ENCODE measurements at places on chromosomes 5 and 9.

GRCh38 chr5:129852747-129853352 lies 51.4 kb upstream of the CHSY3 start:
- H3K27me3 ChIP-seq = peaks cover 7% of the 10 kb centered on the region
- DNase-seq = peak; percentile 72
- peaks cover 4% of the 10 kb centered on the region for H3K4me1 ChIP-seq
- H3K36me3 ChIP-seq = no peaks in the 10 kb centered on the region

DNA sequence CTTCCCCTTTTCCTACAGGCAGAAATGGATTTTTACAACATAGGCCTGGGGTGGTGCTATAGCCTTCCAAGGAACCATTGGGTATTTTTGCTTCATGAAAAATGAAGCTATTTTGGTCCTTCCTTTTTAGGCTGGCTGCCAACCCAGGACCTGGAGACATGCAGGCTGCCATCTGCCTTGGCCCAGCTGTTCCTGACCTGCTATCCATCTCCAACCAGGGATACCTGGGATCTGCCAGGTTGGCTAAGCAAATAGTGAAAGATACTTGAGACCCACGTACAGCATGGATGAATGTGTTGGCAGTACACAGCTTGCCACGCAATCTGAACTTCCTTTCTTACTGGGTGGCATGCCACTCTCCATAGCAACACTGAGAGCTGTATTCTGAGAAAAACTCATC lies 31.1 kb downstream of the MRPS27 start:
- no peak overlapping the region for H3K4me3 ChIP-seq
- H3K36me3 ChIP-seq = peaks cover 15% of the 10 kb centered on the region
- H3K4me1 ChIP-seq = peaks cover 18% of the 10 kb centered on the region
- H3K27ac ChIP-seq = no peak overlapping the region
- H3K27me3 ChIP-seq = no peaks in the 10 kb centered on the region

- no peak overlapping the region for H3K4me3 ChIP-seq
- no peaks in the 10 kb centered on the region for H3K4me1 ChIP-seq
- no peak overlapping the region for H3K27ac ChIP-seq
- DNase-seq = no peak
- H3K36me3 ChIP-seq = no peaks in the 10 kb centered on the region
Measured at GRCh38 chr9:79774356-79774755, 202.6 kb downstream of the TLE4 start.

- peaks cover 48% of the 10 kb centered on the region for H3K4me1 ChIP-seq
- no peak for DNase-seq
- H3K27ac ChIP-seq = peak overlapping the region; percentile 57
- no peaks in the 10 kb centered on the region for H3K36me3 ChIP-seq
- no peaks in the 10 kb centered on the region for H3K27me3 ChIP-seq
- no peak overlapping the region for H3K4me3 ChIP-seq
Measured at GRCh38 chr5:67032921-67033664, 163.5 kb downstream of the CD180 start.

DNA sequence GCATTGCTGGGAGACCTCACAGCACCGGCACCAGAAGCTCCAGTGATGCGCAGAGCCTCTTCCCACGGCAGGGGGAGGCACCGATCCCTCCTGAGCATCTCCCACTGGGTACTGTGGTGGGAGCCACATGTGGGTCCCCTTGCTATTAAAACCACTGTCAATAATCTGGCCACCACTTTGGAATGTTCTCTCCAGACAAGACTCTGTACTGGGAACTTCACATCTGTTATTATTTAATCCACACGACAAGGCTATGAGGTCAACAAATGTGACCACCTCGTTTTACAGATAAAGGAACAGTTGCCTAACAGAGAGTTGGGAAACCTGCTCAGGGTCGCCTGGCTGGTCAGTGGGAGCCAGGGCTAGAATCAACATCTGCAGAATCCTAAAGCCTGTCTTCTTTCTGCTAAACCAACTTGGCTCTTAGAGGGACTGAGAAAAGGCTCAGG lies 72.7 kb downstream of the EPB41L4B start:
- DNase-seq = no peak
- H3K4me1 ChIP-seq = peaks cover 1% of the 10 kb centered on the region
- peaks cover 4% of the 10 kb centered on the region for H3K36me3 ChIP-seq
- H3K4me3 ChIP-seq = no peak overlapping the region
- H3K27ac ChIP-seq = no peak overlapping the region
- no peaks in the 10 kb centered on the region for H3K27me3 ChIP-seq

- no peak overlapping the region for H3K4me3 ChIP-seq
- no peaks in the 10 kb centered on the region for H3K27me3 ChIP-seq
- H3K27ac ChIP-seq = no peak overlapping the region
- H3K36me3 ChIP-seq = peaks cover 5% of the 10 kb centered on the region
- no peak for DNase-seq
Measured at GRCh38 chr9:5440426-5440825, 2.7 kb upstream of the PLGRKT start.

DNA sequence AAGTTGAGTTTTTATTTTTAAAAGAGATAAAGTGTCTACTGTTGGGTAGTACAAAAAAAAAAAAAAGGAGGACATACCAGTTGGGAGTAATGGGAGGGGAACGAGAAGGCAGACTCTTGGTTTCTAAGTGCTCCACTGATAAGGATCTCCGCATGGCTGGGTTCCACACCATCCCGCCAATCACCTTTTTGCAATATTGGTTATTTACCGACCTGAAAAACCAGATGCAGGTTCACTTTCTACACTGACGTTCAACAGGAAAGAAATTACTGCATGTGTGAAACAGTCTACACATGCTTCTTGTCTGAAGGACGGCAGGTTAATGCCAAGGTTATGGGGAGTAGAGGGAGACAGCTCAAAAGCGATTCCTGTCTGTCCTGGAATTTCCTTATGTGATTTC lies 75.5 kb downstream of the PTPN3 start:
- peak overlapping the region; percentile 68 for H3K27ac ChIP-seq
- DNase-seq = no peak
- H3K36me3 ChIP-seq = peaks cover 3% of the 10 kb centered on the region
- no peak overlapping the region for H3K4me3 ChIP-seq

GRCh38 chr9:95927271-95928004 lies 51.9 kb downstream of the ERCC6L2 start:
- H3K27me3 ChIP-seq = no peaks in the 10 kb centered on the region
- H3K4me3 ChIP-seq = no peak overlapping the region
- peak overlapping the region; percentile 11 for H3K27ac ChIP-seq

DNA sequence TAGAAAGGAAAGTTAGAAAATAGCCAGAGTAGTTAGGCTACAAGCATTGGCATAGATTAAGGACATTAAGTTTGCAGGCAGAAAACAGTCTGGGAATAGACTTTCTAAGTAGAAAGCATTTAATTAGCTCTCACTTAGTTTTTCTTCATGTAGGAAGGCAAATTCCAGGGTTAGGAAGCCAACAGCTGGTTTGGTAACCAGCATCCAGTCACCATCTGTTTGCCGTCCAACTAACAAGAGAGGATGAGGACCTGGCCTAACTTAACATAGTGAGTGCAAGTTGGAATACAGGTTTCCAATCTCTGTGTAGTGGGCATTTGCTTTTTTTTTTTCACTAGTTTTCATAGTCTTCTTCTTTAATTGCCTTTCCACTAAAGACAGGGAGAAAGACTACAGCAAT lies 121.7 kb upstream of the NR3C1 start:
- H3K36me3 ChIP-seq = no peaks in the 10 kb centered on the region
- H3K4me3 ChIP-seq = no peak overlapping the region
- no peaks in the 10 kb centered on the region for H3K27me3 ChIP-seq
- peaks cover 4% of the 10 kb centered on the region for H3K4me1 ChIP-seq

DNA sequence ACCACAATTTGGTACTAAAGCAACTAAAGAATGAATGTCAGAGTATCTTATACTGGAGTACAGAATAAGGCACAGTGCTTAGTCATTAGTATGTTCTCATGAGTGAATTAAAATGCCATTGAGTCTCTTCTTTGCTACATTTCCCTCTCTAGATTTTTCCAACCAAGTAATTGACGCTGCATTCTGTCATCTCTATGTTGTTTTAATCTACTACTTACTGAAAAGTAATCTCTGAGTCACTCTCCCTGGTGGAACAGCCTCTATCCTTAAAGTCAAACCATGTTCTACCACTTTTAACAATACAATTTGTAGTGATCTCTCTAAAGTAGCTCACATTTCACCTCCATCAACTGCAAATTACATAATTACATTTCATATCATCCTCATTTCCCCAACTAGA lies 495.1 kb downstream of the CDH18 start:
- no peaks in the 10 kb centered on the region for H3K36me3 ChIP-seq
- H3K4me3 ChIP-seq = no peak overlapping the region
- no peak overlapping the region for H3K27ac ChIP-seq
- no peaks in the 10 kb centered on the region for H3K4me1 ChIP-seq

GRCh38 chr5:1129711-1130055 lies 17.8 kb upstream of the SLC12A7 start:
- peaks cover 31% of the 10 kb centered on the region for H3K27me3 ChIP-seq
- peaks cover 25% of the 10 kb centered on the region for H3K4me1 ChIP-seq
- H3K36me3 ChIP-seq = no peaks in the 10 kb centered on the region
- H3K4me3 ChIP-seq = no peak overlapping the region
- no peak for DNase-seq

DNA sequence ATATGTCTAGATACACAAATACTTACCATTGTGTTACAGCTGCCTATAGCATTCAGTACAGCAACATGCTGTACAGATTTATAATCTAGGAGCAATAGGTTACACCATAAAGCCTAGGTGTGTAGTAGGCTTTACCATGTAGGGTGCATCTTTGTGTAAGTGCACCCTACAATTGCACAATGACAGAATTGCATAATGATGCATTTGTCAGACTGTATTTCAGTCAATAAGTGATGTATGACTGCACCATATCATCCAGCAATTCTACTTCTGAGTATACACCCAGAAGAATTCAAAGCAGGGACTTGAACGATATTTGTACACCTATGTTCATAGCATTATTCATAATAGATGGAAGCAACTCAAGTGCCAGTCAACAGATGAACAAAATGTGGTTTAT lies 100.4 kb upstream of the SLC44A1 start:
- no peak overlapping the region for H3K27ac ChIP-seq
- no peak for DNase-seq
- no peaks in the 10 kb centered on the region for H3K27me3 ChIP-seq
- no peak overlapping the region for H3K4me3 ChIP-seq

GRCh38 chr5:137145721-137146120 lies 353.4 kb downstream of the SPOCK1 start:
- no peak overlapping the region for H3K4me3 ChIP-seq
- DNase-seq = no peak
- no peaks in the 10 kb centered on the region for H3K27me3 ChIP-seq
- no peaks in the 10 kb centered on the region for H3K36me3 ChIP-seq
- H3K4me1 ChIP-seq = peaks cover 30% of the 10 kb centered on the region
- H3K27ac ChIP-seq = no peak overlapping the region

DNA sequence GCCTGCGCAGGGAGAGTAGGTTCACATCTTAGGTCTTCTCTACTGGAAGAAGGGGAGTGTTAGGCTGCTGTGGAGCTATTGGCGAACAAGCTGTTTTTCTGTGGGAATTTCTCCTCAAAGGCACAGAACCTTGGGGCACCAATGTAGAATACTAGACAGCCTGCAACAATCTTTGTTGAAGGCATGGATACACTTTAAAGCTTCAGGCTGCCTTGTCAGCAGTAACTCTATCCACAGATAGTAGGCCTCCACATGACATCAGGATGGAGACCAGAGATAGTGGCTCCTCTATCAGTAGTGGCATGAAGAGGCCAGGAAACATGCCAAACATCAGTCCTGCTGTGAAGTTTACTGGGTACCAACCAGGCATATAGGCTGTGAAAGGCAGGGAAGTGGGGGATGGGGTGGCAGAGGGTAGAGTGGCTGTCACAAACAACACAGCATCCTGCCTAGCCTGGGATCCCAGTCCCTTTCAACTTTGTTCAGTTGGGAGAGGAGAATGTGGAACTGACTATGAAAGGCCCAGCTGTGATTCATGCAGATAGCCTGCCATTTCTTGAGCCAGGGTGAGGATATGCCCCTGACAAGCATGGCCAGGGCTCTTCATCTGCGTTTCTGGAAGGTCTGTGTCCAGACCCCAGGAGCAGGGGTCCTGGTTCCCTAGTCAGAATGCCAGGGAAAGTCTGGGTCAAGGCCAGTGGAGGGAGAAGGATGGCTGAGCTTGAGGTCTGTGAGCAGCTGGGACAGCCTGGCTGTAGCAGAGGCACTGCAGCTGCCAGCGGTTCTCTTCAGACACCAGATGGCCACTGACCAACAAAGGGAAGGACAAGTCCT lies 1.0 kb upstream of the HK3 start:
- H3K4me3 ChIP-seq = no peak overlapping the region
- no peaks in the 10 kb centered on the region for H3K4me1 ChIP-seq
- DNase-seq = no peak
- H3K27me3 ChIP-seq = peaks cover 1% of the 10 kb centered on the region

DNA sequence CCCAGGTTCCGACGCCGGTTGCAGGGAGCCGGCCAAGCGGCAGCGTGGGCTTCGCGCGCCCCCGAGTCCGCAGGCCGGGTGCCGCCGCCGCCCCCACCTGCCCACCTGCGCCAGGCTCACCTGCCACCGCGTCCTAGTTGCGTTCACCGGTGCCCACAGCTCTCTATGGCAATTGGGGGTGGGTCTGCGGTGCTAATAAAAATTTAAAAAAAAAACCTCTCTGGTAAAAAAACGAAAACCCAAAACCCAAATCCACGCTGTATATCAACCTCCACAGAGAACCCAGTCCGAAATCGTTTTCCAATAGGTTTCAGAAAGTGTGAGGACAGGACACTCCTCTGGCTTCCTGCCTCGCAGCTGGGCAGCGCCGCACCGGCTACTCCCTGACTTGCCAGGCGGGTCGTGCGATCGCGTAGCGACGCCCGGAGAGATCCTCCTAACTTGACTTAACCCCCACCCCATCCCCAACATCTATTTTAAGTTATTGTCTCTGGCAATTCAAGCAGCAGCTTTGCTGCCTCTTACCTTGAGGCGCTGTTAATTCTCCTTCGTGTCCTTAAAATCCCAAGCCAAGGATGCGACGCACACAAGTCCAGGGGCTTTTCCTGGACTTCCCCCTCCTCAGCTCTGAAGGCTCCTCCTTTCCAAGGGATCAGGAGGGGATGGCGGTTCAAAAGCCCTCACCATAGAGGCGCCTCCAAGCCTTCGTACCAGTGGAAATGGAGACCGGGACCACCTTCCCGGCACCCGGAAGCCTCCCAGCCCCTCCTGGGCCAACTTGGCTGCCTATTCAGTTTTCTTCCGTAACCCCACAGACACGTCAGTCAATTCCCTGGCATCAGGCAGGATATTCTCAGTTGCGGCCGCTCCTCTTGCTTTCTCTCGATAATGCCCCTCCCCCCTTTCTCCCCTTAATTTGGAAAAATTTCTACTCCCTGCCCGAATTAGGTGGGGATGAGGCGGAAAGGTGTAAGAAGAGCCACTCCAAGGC lies 1639.4 kb upstream of the C9orf72 start:
- peaks cover 37% of the 10 kb centered on the region for H3K4me1 ChIP-seq
- H3K36me3 ChIP-seq = no peaks in the 10 kb centered on the region
- peak overlapping the region; percentile 89 for H3K4me3 ChIP-seq
- H3K27me3 ChIP-seq = peaks cover 75% of the 10 kb centered on the region
- no peak for DNase-seq

DNA sequence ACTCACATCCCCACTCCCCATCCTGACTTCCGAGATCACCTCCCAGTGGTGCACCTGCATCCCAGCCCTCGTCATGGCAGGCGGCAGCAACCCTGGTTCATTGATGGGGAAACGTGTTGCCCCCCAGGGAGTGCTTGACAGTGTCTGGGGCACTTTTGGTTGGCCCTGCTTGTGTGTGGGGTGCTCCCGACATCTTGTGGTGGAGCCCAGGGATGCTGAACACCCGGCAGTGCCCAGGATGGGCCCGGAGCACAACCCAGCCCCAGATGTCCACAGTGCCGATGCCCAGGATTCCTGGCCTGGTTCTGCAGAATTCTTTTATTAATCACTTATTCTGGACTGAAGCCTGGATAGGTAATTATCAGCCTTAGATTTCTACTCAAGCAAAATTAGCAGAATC lies 3.7 kb downstream of the MRPL36 start:
- H3K4me3 ChIP-seq = no peak overlapping the region
- peaks cover 17% of the 10 kb centered on the region for H3K4me1 ChIP-seq
- H3K36me3 ChIP-seq = peaks cover 16% of the 10 kb centered on the region
- H3K27ac ChIP-seq = no peak overlapping the region
- no peaks in the 10 kb centered on the region for H3K27me3 ChIP-seq

All from mesothelial cell of epicardium (in vitro differentiated cells).